ENCODE measurements at places on chromosomes 3 and 15.

DNA sequence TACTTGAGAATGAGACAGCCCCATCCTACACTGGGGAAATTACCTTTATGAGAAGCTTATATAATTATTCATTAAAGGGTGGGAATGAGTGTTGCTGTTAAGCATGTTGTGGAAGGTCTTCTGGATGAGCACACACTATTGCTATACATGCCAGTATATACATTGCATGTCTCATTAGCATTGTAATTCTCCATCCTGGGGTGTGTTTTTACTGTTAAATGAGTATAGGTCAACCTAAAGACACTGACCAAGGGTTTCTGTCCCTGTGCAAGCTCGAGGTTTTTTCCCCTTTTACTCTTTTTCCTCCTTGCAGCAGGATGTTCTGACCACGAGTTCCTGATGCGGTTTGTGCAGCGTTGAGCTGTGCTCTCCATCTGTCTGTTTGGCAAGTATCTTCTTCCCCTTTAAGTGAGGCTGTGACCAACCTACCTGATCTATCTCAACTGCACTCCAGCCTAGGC lies 7.2 kb upstream of the IVD start:
- DNase-seq = no peak

DNA sequence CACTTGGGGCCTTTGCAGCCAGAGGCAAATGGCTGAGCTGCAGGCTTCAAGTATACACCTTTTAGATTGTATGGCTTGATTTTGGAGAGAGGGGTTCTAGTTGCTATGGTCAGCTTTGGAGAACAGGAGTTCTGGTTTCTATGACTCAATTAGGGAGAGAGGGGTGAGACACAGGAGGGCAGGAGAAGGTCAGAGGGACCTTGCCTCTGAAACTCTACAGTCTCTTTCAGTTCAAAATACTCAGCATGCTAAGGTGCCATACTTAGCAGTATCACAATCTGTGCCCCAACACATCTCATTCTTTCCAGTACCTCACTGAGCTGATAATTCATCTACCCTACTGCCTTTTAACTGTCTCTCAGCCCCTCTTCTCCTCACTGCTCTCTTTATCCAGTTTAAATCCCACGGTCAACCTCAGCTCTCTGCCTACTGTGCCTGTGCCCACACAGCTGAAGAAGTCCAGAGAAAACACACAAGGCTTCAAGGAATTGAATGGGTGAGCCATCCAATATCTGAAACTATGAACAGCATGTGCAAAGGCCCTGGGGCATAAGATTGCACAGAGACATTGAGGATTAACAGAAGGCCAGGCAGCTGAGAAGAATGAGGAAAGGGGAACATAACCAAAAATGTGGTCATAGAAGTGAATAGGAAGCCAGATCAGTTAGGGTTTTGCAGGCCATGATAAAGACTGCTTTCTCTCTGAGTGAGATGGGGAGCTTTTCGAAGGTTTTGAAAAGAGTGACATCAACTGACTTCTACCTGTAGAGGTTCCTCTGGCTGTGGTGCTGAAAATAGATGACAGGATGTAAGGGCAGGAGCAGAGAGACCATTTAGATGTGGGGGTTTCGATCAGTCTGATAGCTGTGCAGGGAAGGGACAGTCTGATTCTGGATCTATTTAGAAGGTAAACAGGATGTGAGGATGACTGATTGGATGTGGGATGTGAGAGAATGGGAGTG lies 54.5 kb upstream of the C3orf80 start:
- DNase-seq = no peak

DNA sequence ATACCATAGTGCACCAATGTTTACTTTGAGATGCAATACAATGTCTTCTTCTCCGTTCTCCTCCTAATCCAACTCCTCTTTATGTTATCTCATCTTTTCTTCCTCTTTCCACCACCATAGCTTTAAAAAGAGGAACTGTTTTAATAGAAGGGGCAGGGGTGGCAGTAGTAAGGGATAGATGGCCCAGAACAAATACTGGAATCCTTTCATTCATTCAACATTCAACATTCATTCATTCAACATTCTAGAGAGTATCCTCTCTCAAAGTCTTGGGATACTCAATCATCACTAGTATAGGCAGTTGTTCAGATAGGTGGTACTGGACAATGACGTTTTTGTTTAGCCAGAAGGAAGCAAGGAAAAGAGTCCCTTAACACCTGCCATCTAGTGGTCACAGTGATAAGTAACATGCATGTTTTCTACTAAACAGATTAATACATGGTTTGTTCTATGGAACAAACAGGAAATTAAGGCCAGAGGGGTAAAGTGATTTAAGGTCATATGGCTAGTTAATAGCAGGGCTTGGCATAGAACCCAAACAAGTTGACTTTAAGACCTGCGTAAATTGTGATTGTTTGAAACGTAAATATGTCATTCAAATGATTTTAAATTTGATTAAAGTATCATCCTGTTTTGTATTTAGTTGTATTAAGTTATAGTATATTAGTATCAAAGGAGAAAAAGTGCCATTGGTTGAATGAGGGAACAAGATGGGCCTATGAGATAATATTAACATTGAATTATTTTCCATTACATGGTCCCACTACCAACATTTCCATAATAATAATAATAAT lies 26.9 kb upstream of the EHHADH start:
- no peak for DNase-seq

- DNase-seq = peak; percentile 25
Measured at GRCh38 chr3:152183473-152183872, 85.3 kb upstream of the MBNL1 start.

- DNase-seq = no peak
Measured at GRCh38 chr3:40985195-40985594, 214.1 kb upstream of the CTNNB1 start.

- no peak for DNase-seq
Measured at GRCh38 chr3:192745150-192745549, 17.8 kb upstream of the FGF12 start.

DNA sequence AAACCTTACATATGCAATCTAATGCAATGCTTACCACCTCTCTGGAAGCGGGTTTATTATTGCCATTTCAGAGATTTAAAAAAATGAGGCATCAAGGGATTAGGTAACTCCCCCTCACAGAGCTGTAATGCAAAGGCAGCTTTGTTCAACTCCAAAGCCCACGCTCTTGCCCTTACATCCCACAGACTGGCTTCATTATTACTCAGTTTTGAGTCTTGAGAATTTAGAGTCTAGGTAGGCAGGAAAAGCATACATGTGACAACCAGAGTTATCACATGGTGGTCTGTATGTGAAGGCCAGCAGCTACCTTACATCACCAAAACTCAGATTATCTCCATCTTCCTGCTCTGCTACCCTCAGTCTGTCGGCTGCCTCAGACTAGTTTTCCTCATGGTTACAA lies 326.9 kb downstream of the UACA start:
- no peak for DNase-seq

GRCh38 chr3:161295325-161295724 lies 74.2 kb downstream of the NMD3 start:
- DNase-seq = no peak

GRCh38 chr3:40333416-40333815 lies 23.9 kb downstream of the EIF1B start:
- no peak for DNase-seq

DNA sequence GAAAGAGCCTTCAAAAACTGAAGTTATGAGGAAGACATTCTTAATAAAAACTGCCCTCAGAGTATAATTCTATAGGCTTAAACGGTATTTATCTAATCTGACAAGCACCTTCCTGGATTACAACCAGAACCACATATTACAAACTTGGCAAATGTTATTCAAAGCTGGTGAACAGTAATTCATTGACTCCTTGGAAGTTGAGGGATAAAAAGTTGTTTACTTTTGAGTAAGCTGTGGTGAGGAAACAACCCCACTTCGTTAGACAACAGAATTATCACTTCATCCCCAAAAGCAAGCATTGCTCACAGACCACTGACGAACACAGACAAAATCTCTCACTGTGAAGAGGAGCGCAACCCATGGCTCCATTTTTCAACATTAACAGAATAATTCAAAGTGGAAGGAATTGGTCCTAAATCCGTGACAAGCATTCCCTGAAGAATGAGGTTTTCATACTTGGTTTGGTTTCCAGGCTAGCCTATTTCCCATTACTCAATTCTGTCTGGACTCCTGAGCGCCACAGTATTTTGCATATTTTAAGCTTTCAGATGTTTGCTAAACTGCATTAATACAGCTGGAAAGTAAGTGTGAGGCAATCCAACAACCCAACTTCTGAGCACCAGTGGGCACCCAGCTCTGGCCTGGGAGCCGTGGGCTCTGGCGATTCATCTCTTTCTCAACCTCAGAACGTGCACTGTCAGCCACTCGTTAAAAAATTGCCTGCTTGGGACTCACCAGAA lies 32.7 kb downstream of the LRIG1 start:
- DNase-seq = no peak

- DNase-seq = no peak
Measured at GRCh38 chr15:69496001-69496400, 43.4 kb downstream of the RPLP1 start.

GRCh38 chr3:43874731-43875130 lies 184.0 kb downstream of the ABHD5 start:
- DNase-seq = no peak

DNA sequence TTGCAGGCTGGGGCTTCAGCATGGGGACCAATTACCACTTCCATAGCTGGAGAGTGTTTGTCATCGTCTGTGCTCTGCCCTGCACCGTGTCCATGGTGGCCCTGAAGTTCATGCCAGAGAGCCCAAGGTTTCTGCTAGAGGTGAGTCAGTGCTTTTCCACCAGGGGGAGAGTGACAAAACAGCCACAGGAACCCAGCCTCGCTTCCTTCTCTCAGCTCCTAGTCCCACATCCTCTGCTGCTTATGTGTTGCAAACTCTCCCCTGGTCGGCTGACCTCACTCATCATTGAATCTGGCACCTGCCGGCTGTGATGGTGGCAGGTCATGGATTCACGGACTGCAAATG lies 158.3 kb downstream of the SV2B start:
- DNase-seq = no peak

GRCh38 chr3:186775999-186776398 lies 7.4 kb upstream of the EIF4A2 start:
- no peak for DNase-seq

GRCh38 chr15:92226020-92226612 lies 167.6 kb upstream of the ST8SIA2 start:
- DNase-seq = no peak

GRCh38 chr15:91980502-91981267 lies 127.2 kb downstream of the SLCO3A1 start:
- no peak for DNase-seq

DNA sequence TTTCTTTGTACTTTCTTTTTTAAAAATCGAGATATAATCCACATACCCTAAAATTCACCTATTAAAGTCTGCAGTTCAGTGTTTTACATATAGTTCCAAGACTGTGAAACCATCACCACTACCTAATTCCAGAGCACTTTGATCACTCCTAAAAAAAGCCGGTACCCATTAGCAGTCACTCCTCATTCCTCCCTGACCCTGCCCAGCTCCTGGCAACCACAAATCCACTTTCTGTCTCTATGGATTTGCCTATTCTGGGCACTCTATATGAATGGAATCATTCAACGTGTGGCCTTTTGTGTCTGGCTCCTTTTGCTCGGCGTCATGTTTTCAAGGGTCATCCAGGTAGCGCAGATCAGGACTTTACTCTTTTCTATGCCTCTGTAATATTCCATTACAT lies 17.3 kb downstream of the TRPM1 start:
- DNase-seq = no peak

DNA sequence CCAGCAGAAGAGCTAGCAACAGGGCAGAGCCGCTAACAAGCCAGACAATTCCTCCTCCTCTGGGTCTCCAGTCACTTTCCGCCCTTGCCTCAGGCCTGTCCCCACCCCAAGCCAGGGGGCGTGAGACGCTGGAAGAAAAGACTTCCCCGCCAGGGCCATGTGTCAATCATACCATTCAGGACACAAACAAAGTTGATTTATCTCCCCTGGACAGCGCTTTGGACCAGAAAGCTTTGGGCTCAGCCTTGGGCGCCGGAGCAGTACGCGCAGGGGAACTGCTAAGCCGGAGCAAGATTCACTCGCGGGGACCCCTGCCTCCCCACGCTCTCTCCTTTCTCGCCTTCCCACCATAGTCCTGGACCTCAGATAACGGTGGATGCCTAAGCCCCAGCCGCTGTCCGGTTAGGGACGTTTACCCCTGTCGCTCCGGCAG lies 479 bp downstream of the LRRC2 start:
- DNase-seq = no peak

DNA sequence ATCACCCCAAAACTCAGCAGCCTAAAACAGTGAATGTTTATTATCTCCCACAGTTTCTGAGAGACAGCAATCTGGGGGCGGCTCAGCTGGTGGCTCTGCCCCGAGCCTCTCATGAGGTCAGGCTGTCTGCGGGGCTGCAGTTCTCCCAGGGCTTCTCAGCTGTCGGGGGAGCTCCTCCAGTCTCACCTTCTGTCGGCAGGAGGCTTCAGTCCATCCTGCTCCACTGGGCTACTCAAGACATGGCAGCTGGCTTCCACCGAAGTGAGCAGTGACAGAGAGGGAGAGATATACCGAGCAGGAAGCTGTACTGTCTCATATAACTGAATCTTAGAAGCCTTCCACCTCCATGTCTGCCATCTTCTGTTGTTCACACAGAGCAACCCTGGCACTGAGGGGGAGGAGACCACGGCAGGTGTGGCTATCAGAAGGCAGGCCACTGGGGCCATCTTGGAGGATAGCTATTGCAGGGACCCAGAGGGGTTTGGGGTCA lies 72.8 kb upstream of the ITGA11 start:
- no peak for DNase-seq

DNA sequence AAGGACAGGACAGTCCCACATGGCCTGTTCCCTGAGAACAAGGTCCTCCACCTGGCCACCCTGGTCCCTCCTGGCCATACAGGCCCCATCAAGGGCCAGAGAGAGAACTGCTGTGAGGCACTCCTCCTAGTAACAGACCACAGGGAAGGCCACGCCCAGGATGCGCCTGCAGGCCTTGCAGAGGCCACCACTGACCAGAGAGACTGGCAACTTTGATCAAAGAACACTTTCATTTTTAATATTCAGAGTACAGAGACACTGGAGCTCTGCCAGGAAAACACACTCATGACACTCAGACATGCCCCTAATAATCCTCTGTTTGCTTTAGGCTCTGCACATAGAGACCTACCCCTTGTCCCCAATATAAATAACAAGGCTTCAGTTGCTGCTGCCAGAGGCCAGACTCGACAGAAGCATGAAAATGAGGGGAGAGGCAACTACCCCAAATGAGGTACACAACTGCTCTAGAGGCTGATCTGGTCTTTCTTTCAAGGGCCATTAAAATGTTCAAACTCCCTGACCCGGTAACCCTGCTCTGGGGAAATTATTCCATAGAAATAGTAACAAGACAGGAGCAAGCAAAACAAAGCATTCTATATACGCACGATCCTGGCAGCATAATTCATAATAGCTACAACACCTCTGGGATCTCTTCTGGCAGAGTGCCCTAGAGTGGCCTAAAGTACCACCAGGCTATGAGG lies 44.8 kb downstream of the CCDC12 start:
- no peak for DNase-seq
